Mesangial cell (primary cell): ENCODE measurements at places on chromosomes 6 and 20. TPM values are rescaled to one million over a fixed set of nuclear protein-coding genes. Genes with fewer than 3 reads are reported as not detected.

Gene CAGE1
- not detected in 2 replicates for total RNA-seq

Gene SNAP25
- 1.9 and 2.0 TPM in 2 replicates for total RNA-seq

Gene ZSCAN23
- total RNA-seq = 0.65 and 7.4 TPM in 2 replicates

Gene RGS17
- total RNA-seq = 2.5 and 5.2 TPM in 2 replicates

Gene PCED1A
- total RNA-seq = 20.4 and 59.7 TPM in 2 replicates

Gene SMLR1
- not detected in 2 replicates for total RNA-seq

Gene TFAP2A
- total RNA-seq = 0.16 and 1.3 TPM in 2 replicates

Gene NKX2-2
- not detected in 2 replicates for total RNA-seq

Gene PABPC1L
- 3.6 and 12.9 TPM in 2 replicates for total RNA-seq

Gene WFDC12
- total RNA-seq = not detected in 2 replicates

Gene LINC00237
- total RNA-seq = not detected in 2 replicates

Gene CDH22
- total RNA-seq = not detected in 2 replicates

Gene PCSK2
- total RNA-seq = not detected in 2 replicates

Gene NRM
- total RNA-seq = 17.7 and 26.2 TPM in 2 replicates

Gene ALDH5A1
- 2.4 and 12.0 TPM in 2 replicates for total RNA-seq

Gene KHDRBS2
- total RNA-seq = not detected in 2 replicates

Gene POM121L2
- total RNA-seq = not detected in 2 replicates

Gene ACTL10
- 0.98 and 1.5 TPM in 2 replicates for total RNA-seq

Gene ELOVL4
- total RNA-seq = 1.3 and 2.2 TPM in 2 replicates
